ENCODE measurements at places on chromosomes 7 and 10.

DNA sequence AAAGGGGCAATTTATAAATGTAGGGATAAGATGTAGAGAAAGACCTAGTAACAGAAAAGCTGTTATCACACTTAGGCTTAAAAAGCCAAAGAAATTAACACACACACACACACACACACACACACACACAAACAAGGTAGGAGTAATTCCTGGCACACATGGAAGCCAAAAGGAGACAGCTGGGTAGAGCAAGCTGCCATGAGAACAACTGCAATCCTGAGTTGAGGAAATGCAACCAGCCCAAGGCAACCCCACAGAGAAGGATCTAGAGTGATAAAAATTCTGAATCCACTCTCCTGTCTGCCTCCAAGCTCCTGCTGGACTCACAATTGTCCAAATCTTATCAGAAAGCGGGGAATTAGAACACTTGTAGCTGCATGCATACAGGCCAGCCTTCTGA lies 229.1 kb upstream of the DGKB start:
- no peak for DNase-seq

DNA sequence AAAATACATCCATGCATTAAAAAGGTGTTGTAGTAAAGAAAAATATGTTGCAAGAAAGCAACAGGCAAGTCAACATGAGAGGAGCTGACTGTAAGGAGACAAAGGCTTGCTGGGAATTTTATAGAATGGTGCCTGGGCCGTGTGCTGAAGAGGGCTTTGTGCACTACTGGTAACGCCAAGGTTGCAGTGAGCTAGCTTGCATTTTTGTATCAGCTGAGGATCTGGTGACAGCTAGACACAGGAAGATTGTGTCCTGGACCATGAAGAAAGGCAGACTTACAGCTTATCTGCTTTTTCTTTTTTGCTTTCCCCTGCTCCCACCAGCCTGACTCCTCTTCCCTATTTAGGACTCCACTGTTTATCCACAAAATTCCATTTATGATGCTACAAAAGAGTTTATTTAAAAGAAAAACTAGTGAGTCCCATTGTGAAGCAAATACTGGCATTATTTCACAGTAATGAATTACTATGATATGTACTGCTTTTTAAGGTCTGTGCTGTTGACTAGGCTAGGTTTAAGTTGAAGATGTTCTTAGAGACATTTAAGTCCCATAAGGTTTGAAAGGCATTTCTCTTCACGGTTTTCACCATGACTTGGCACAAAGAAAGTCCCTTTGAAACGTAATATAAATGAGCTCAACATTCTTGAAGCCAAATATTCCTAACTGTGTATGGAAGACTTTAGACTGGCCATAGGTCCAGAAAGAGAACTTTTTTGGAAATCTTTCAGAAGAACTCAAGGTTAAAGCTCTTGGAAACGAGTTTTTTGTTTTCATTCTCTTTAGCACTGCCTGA lies 88.6 kb downstream of the SEC23IP start:
- no peak for DNase-seq

DNA sequence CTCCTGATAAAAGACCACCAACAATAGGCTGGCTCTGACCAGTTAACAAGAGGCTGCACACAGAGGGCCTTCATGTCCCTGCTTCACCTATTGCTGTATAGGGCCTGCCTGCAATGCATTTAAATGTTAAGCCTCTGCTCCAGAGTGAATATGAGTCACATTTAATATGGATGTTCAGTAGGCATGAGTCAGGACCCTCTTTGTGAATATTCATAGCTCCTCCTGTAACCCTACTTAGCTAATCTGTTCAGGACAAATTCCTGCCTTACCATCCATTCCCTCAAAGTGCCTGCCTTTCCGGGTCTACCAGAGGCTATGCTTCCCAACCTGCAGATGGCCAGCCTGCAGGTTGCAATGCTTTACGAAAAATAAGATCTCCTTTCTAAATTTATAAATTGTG lies 32.5 kb downstream of the ARHGAP22 start:
- DNase-seq: peak; percentile 1

DNA sequence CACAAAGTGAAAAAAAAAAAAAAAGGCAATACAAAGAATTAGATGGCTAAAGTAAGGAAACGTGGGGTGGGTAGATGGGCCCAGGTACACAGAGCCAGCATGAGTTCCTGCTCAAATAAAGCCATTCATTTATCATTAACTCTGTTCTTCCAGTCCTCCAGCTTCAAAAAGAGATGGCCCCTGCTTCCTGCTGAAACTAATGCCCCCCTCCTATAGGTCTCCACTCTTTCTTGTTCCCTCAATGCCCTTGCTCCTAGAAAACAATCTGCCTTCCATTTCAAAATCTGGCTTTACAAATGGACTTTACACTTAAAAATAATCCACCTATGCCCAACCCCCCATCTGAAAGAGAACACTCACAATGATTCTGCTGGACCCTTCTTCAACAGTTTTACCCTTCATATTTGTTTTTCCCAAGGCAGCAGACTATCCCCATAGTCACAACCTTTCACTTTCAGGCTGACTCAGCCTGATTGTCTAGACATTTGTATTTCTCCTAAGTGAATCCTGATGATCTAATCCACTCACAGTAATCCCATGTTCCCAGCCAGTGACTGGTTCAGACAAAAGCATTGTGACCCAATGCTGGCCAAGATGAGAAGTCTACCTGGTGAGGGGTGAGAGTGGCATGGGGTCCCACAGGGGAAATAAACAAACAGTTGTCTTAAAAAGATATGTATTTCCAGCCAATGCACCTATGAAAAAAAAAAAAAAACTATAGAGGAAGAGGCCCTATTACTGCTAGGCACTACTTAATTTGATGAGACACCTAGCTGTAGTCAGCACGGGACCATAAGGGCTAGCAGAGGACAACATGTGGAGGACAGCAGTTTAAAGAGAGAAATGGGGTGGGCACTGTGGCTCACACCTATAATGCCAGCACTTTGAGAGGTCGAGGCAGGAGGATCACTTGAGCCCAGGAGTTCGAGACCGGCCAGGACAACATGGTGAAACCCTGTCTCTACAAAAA lies 74.6 kb upstream of the GRID1 start:
- no peak for DNase-seq

- DNase-seq: no peak
These were observed 7.1 kb downstream of the GATA3 start for GRCh38 chr10:8061274-8062211.

GRCh38 chr7:38743899-38744298 lies 112.7 kb upstream of the AMPH start:
- DNase-seq: no peak

GRCh38 chr10:126519185-126519584 lies 130.9 kb upstream of the ADAM12 start:
- no peak for DNase-seq
